Panc1 (cell line): ENCODE measurements at places on chromosomes 6 and 20.

DNA sequence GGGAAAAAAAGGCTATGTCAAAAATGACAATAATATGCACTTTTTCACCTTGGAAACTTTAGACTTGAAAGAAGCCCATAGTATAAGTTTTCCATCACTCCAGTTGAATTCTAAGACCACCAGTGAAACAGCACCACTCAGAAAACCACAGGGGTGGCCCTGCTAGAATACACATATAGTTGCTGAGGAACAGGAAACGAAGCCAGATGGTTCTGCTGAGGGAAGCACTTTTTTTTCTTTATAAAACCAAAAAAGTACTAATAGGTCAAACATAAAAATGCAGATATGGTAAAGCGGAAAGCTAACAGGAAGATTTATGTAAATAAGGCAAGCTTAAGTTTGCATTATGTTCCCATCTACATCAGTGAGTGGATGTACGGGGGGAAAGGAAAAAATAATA, 303.9 kb downstream of the FOXC1 start:
- H3K4me1 ChIP-seq: no peaks in the 10 kb centered on the region
- no peaks in the 10 kb centered on the region for H3K27me3 ChIP-seq
- no peak overlapping the region for H3K4me3 ChIP-seq
- no peak overlapping the region for H3K27ac ChIP-seq
- H3K36me3 ChIP-seq: no peaks in the 10 kb centered on the region

- no peaks in the 10 kb centered on the region for H3K27me3 ChIP-seq
- no peaks in the 10 kb centered on the region for H3K36me3 ChIP-seq
- no peak for DNase-seq
- H3K4me1 ChIP-seq: no peaks in the 10 kb centered on the region
- H3K27ac ChIP-seq: no peak overlapping the region
These were observed 82.2 kb upstream of the LRFN2 start for GRCh38 chr6:40669343-40669742.

DNA sequence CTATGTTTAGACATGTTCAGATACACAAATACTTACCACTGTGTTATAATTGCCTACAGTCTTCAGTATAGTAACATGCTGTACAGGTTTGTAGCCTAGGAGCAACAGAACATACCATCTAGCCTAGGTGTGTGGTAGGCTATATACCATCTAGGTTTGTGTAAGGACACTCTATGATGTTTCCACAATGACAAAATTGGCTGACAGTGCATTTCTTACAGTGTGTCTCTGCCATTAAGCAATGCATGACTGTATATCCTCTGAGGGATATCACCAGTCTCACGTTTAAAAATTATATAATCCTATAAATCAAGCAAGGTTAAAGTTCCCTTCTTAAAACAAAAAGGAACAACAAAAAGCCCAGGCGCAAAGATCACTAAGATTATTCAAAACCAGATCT, 352.2 kb downstream of the BTBD9 start:
- H3K4me1 ChIP-seq: no peaks in the 10 kb centered on the region; the same call in 1 of the 2 replicates
- no peaks in the 10 kb centered on the region for H3K36me3 ChIP-seq
- H3K27ac ChIP-seq: no peak overlapping the region
- no peaks in the 10 kb centered on the region for H3K27me3 ChIP-seq

DNA sequence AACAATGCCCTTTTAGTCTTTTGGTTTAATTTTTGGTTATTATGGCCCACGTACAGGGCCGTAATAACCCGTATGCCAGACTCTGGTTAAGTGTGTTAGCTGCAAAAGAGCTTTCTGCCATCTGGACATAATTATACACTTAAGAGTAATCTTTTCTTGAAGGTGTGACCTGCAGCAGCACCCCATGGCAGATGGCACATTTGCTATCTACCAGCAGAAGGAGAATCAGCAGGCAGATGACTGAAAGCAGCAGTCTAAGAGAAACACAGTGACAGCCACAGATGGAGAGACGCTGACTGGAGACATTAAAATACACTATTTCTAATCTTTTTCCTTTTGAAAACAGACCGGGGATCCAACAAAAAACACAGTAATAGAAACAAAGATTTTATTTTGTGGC, 18.7 kb downstream of the ASF1A start:
- H3K27me3 ChIP-seq: no peaks in the 10 kb centered on the region
- H3K4me1 ChIP-seq: no peaks in the 10 kb centered on the region
- no peak overlapping the region for H3K4me3 ChIP-seq
- peaks cover 69% of the 10 kb centered on the region for H3K36me3 ChIP-seq
- DNase-seq: no peak

GRCh38 chr6:132259070-132259469, 142.2 kb downstream of the MOXD1 start:
- no peaks in the 10 kb centered on the region for H3K27me3 ChIP-seq
- no peak overlapping the region for H3K27ac ChIP-seq
- no peaks in the 10 kb centered on the region for H3K36me3 ChIP-seq
- H3K4me3 ChIP-seq: no peak overlapping the region

DNA sequence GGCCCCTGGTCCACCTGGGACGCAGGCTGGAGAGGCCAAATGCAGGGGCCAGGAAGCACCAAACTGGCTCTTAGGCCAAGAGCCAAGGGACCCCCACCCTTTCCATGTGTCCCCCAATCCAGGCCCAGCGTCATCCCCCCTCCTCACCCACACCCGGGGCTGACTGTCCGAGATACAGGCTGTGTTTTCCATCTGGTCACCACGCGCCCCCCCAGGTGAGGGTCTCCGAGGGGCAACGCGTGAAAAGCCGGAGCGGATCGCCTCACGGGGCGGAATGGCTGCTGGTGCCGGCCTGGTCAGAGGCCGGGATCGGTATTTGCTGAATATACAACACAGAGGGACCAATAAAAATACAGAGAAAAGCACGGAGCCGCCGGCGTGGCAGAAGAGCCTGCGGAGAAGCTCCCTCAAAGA, 5.2 kb upstream of the ABHD16B start:
- H3K27me3 ChIP-seq: no peaks in the 10 kb centered on the region
- H3K36me3 ChIP-seq: no peaks in the 10 kb centered on the region
- H3K4me3 ChIP-seq: no peak overlapping the region
- no peak overlapping the region for H3K27ac ChIP-seq
- H3K4me1 ChIP-seq: peaks cover 40% of the 10 kb centered on the region

DNA sequence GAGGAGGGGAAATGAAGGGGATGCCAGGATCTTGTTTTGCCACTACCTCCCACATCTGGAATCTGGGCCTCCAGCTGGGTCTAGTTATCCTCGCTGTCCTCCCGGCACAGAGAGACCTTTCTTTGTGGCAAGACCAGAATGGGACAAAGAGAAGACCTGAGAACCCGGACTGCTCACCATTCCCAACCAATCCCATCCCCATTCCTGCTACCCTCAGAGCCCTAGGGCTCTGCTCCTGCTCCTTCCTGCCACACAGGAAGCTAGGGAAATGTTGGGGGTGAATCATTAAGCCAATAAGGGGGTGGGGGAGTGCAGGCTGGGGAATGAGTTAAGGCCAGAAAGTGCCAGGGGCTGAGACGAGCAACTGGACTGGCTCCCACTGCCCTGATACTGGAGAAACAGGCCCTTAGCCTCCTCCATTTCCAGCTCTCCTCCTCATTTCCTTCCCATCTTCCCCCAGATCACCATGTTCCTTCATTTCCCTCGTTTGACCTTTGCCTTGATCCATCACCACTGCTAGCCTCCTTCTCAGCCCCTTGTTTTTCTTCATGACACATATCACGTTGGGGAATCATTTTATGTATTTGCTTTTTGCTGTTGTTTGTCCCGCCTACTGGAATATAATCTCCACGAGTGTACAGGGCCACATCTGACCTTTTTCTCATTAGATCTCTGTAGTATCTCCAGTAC, 4.6 kb upstream of the IER3 start:
- no peak for DNase-seq
- H3K4me3 ChIP-seq: no peak overlapping the region
- peak overlapping the region; percentile 91 for H3K27ac ChIP-seq

DNA sequence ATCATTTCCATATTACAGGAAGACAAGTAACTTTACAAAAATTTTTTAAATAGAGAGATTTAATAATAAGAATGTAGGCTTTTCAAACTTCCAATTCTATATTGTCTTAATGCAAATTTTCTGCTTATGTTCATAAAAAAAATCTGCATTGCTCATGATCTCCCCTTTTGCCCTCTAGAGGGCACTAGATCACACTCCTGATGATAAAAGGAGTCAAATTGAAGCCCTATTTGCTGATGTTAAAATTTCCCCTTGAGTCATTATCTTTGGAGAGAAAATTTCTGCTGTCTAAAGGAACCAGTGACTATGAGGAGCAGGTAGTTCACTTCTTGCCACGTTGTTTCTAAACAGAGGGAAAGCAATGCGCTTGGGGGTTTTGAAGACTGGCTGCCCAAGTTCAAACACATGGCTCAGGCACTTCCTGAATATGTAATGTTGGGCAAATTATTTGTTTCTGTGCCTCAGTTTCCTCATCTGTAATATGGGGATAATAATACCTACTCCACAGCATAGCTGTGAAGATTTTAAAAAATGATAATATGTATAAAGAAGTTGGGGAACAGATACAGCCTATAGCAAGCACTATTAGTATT, 874.2 kb downstream of the TFAP2A start:
- no peak for DNase-seq
- no peaks in the 10 kb centered on the region for H3K4me1 ChIP-seq
- H3K36me3 ChIP-seq: no peaks in the 10 kb centered on the region
- no peak overlapping the region for H3K4me3 ChIP-seq
- no peaks in the 10 kb centered on the region for H3K27me3 ChIP-seq
- no peak overlapping the region for H3K27ac ChIP-seq

- H3K27me3 ChIP-seq: no peaks in the 10 kb centered on the region
- peaks cover 21% of the 10 kb centered on the region for H3K36me3 ChIP-seq
- H3K4me3 ChIP-seq: no peak overlapping the region
- no peak overlapping the region for H3K27ac ChIP-seq
- peak; percentile 42 for DNase-seq
- no peaks in the 10 kb centered on the region for H3K4me1 ChIP-seq
These were observed 26.9 kb downstream of the DDX27 start for GRCh38 chr20:49245921-49246740.

DNA sequence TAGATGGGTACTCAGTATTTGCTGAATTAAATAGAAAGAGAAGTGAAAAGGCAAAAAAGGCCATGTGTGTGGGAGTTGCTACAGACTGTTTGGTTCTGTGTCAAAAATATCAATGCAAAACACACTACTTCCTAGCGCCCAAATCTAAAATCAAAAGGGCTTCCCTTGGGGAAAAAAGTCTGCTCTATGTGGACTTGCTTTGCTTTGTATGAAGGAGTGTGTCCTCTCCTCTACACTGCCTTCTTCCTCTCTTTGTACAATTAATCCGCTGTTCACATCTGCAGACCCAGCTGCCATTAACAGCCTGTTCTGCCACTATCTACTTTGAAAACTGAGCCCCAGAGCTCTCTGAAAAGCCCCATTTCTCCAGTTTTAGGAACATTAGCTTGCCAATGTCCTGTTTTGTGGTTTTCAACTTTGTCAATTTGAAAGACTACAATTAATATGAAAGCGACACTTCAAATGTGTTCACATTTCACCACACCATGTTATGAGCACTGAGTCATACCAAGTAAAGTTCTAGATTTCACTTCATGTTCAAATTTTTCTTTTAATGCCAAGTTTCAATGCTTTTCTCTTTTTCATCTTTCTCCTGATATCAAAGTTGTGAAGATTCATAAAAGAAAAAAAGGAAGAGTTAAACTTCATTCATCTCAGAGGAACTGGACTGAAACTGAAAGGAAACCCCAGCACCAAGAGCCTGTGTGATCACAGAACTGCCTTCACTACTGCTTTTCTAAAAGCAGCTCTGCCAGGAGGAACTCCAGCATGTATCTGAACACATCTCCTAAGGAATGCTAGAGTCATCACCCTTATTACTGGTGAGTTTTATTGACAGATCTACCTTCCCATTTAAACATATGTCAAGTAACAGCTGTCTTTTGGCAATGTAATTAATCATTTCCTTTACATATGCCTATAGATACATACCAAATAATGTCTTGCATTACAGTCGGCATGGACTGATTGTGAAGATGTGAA, 102.6 kb downstream of the KIF13A start:
- no peak for DNase-seq
- no peak overlapping the region for H3K4me3 ChIP-seq
- no peaks in the 10 kb centered on the region for H3K27me3 ChIP-seq
- peaks cover 3% of the 10 kb centered on the region; the same call in 1 of the 2 replicates for H3K4me1 ChIP-seq

DNA sequence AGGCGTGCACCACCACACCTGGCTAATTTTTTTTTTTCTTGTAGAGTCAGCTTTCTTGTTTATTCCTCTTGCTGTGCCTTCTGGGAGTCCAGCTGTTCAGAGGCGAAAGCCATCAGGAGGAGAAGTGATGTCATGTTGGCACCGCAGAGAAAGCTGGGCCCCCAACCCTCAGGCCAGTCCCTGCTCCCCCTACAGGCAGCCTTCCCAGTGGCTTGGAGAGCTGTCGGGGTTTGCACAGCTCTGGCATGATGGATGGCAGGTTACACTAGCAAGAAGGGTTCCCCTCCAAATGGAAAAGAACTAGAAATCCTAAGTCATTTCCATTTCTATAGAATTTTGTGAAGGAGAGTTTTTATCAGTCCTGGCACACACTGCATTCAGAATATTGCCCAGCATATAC, 72.6 kb downstream of the C6orf52 start:
- no peak overlapping the region for H3K27ac ChIP-seq
- no peaks in the 10 kb centered on the region for H3K4me1 ChIP-seq
- peaks cover 11% of the 10 kb centered on the region for H3K36me3 ChIP-seq
- DNase-seq: no peak

GRCh38 chr6:75748743-75749538, at the start of gene MYO6:
Gene MYO6 (plus strand): TSS chr6:75749239. CDS start chr6:75817548, 68,309 bp downstream.
- DNase-seq: no peak
- peaks cover 24% of the 10 kb centered on the region for H3K4me1 ChIP-seq
- H3K36me3 ChIP-seq: no peaks in the 10 kb centered on the region
- no peaks in the 10 kb centered on the region; the same call in 1 of the 2 replicates for H3K27me3 ChIP-seq

DNA sequence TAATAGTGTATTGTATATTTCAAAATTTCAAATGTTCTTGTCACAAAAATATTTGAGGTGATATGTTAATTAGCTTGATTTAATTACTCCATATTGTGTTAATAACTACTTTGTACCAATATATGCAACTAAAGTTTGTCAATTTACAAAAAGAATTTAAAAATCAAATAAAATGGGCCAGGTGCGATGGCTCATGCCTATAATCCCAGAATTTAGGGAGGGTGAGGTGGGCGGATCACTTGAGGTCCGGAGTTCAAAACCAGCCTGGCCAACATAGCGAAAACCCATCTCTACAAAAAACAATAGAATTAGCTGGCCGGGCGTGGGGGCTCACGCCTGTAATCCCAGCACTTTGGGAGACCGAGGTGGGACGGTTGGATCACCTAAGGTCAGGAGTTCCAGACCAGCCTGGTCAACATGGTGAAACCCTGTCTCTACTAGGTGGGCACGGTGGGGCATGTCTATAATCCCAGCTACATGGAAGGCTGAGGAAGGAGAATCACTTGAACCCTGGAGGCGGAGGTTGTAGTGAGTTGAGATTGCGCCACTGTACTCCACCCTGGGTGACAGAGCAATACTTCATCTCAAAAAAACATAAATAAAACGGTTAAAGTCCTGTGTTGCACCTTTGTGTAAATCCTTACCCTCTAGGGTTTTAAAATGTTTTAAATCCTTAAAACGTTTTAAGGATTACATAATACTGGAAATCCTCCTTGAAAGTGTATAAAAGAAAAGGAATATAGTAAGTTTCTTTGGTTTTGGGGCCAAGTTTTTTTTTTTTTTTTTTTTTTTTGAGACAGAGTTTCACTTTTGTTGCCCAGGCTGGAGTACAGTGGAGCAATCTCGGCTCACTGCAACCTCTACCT, 4.0 kb downstream of the HSPA1B start:
- no peak for DNase-seq
- H3K27me3 ChIP-seq: no peaks in the 10 kb centered on the region
- H3K4me1 ChIP-seq: peaks cover 13% of the 10 kb centered on the region
- H3K27ac ChIP-seq: peak overlapping the region; percentile 62
